Activated T-cell treated with anti-CD3 and anti-CD28 coated beads for 4 hours (primary cell): ENCODE measurements at places on chromosomes 3 and 15.

GRCh38 chr15:27463525-27464088 is 492.6 kb downstream of the GABRG3 start:
- DNase-seq: no peak

GRCh38 chr3:17800232-17800631 is 57.8 kb upstream of the TBC1D5 start:
- no peak for DNase-seq

GRCh38 chr15:29888646-29889045 is 66.4 kb upstream of the TJP1 start:
- no peak for DNase-seq

DNA sequence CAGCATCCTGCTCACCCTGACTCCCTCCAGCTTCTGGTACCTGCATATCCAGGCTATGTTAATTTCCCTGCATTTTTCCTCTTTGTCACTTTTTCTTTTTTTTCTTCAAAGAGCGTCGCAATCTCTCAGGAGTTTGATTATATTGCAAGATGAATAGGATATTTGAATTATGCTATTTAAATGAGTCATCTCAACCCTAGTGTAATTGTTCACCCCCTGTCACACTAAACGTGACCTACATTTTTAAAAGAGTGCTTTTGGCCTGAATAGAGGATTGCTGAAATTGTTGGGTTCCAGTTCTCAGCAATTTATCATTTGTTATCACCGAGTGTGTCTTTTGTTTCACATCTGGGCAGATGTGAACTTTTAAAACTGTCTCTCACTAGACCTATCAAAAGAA is 294.7 kb downstream of the SOX2 start:
- DNase-seq: no peak

DNA sequence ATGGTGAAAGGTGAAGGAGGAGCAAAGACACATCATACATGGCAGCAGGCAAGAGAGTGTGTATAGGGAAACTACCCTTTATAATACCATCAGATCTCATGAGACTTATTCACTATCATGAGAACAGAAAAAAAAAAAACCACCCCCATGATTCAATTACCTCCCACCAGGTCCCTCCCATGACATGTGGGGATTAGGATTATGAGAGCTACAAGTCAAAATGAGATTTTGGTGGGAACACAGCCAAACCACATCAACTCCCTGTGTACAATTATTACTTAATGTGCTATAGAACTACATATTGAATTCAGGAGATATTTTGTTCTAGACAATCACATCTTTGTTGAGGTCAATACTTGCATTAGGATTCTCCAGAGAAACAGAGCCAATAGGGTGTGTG is 313.4 kb downstream of the CNTN6 start:
- DNase-seq: no peak

- no peak for DNase-seq
These were observed 5.4 kb upstream of the SEC11A start for GRCh38 chr15:84721371-84721770.

DNA sequence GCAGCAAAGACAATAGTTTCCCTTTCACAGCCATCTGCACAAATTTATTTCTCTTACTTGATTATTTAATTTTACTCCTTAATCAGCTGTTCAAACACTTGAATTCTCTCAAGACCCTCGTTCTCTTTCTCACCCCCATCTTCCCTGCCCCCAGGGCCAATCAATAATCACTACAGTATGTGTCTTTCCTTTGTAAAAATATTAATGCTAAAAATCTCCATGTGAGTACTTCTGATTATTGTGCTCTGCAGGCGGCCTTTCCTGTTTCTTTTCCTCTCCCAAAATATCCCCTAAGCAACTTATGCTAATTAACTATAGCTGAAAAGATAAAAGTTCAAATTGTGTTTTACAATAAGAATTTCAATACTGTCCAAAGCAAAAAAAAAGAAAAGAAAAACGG is 617.0 kb upstream of the CBLB start:
- no peak for DNase-seq

GRCh38 chr3:109224333-109224732 is 87.8 kb downstream of the C3orf85 start:
- no peak for DNase-seq

- no peak for DNase-seq
These were observed 45.4 kb downstream of the TJP1 start for GRCh38 chr15:29776859-29777258.

DNA sequence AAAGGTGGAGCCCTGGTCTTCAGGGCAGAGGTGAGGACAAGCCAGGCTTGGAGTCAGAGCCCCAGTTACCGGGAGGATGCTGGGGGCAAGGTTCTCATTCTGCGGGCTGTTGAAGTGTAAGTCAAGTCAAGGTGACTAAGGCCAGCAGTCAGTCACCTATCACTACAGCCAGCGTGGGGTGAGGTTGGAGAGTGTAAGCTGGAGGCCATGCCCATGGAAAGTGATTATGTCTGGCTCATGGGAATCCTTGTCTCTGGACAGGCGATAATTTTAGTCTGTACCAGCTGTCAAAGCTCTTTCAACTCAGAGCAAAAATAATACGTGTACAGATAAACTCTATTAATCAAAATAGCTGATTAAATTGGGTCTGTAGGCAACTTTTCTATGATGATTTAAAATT is 143.1 kb downstream of the NR2F2 start:
- DNase-seq: no peak

DNA sequence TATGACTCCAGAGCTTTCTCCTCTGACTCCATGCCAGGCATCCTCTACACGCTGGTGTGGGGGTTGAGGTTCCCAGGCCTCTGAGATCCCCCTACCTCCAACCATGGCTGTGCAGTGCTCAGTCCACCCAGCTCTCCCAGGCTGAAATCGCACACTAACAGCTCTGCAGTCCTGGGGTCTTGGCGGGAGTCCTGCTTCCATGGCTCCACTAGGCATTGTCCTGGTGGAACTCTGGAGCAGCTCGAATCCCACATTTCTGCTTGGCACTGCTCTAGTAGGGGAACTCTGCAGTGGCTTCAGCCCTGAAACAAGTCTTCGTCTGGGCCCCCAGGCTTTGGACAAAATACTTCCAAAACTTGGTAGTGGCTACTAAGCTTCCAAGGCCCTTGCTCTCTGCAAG is 50.7 kb downstream of the ROPN1B start:
- no peak for DNase-seq

DNA sequence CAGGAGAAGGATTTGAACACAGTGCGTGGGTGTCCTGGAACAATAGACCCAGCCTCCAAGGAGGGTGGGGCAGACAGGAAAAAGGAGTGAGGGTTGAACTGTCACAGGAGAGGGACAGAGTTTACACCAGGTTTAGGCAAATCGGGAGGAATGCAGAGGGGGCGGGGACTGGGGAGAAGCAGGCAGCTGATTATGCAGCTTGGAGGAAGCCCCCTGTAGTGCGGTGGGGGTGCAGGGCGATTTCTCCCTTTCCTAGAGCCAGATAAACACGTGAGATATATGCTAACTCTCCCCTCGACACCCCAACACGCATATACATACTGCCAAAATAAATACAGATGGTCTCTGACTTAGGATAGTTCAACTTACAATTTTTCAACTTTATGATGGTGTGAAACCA is 108.6 kb upstream of the PRR20G start:
- DNase-seq: no peak

- no peak for DNase-seq
These were observed 218.1 kb downstream of the NLGN1 start for GRCh38 chr3:173615661-173616060.

- DNase-seq: no peak
These were observed 465.4 kb upstream of the THBS1 start for GRCh38 chr15:39115379-39116057.

DNA sequence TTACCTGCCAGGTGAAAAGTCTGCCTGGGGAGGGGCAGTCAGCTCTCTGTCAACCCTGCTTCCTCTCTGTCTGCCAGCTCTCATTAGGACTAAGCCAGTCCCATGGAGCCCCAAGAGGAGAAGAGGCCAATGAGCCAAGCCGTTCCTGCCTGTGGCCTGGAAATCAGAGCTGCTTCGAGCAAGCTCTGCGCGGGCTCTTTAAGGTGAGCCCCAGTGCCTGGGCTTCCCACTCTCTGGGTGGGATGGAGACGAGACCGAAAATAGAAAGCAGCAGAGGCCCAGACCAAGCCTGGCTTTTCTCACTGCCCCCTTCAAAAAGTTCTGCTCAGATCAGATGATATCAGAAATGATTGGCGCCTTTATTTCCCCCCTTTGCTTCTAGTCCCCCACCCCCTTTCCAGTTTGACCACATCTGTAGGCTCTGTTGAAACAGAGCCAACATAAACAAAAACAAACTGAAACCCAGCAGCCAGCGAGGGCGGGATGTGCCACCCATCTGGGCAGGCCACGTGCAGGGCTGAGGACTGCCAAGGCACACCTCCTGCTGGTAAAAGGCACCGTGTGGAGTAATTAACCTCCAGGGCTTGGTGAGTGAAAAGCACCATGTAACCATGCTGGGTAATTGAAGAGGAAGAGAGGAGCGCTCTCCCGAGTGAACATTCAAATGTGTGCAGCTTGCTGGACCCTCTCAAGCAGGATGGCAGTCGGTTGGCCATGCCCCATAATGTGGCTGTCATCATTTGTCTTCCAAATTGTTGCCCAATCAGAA is 471.0 kb upstream of the PROK2 start:
- DNase-seq: peak; percentile 14

GRCh38 chr3:99868311-99868646 is 50.6 kb downstream of the CMSS1 start:
- DNase-seq: no peak

- DNase-seq: no peak
These were observed 287.7 kb downstream of the RORA start for GRCh38 chr15:60941448-60941847.

DNA sequence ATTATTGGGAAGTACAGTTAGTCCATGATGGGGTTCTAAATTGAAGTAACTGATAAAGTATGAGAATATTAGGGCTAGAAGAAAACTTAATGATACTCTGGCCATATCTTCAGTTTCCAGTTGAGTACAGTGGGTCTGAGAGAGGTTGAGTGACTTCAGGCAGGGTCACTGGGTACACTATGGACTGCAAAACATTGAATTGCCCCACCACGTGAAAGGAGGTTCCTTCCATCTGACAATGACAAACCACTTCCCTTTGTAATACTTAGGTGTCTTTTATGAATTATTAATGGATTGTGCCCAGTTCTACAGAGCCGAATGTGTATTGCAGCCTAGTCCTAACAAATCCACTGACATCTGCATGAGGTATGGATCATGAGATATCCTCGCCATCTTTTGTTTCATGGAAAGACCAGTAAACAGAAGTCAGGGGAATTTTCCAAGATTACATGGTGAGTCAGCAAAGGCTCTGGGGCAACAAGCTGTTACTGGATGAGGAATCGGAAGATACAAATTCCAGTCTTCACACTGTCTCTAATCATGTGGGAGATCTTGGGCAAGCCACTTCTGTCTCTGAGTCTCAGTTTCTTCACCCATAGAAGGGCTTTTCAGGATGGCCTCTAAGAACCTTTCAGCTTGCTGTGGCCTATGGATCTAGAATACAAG is 66.5 kb upstream of the BCL6 start:
- no peak for DNase-seq

GRCh38 chr15:38254051-38254883 is 1.6 kb downstream of the SPRED1 start:
- DNase-seq: no peak

DNA sequence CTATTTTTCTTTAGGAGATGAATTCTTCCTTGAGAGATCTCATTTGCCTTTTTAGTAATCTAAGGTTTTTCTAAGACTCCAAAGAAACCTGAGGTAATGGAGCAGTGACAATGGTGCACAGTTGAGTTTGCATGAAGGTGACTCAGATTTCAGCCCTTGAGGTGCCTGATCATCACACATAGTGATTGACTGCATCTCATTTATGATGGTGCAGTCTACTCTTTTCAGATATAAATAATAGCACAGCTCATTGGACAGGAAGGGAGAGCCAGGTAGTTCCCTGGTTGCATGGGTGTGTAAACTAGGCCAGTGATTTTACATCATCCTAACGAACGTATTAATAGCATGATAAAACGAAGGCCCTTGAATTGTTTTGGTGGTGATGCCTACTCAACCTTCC is 86.1 kb upstream of the SAMMSON start:
- DNase-seq: no peak

DNA sequence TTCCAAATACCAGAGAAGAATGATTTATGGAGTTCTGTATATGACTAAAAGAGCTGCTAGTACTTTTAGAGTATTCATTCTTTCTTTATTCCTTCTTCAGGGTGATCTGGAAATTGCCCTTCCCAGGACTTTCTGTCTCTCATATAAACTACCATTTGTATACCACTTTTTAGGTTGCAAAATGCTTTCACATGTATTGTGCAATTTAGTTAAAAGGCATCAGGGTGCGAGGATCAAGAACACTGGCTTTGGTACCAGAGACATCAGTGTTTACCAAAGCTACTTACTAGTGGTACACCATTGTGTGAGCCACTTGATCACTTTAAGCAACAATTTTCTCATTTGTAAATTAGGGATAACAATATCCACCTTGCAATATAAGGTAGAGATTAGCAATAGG is 251.4 kb downstream of the TIGIT start:
- no peak for DNase-seq

DNA sequence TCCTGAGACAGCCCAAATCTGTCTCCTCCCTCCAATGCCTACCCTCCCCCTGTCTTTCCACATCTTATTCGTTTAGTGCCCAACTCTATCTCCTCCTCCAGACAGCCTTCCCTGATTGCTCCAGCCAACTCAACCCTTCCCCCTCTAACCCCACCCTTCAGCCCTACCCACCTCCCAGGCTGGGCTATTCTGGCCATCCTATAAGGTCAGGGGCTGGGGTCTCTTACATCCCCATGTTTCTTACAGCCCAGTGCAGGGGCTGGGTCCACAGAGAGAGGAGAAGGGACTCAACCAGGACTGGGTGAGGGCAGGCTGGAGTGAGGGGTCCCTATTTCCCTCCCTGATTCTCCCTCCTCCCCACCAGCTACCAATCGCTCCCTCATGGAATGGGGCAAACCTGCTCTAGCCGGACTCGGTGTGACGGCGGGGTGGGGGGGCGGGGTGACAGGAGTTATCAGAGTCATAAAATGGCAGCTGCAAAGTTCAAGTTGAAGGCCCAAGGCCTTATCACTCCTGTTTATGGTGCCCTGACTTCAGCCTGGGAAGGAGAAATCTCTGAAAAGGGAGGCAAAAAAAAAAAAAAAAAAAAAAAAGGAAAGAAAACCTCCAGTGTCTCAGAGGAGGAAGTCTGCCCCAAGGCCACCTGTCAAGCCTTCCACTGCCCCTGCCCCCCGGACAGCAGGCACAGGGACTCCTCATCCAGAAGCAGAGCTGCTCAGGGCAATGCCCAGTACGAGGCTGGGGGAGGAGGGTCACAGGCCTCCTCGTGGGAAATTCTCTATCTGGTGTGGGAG is 2.1 kb downstream of the VIPR1 start:
- DNase-seq: no peak

- no peak for DNase-seq
These were observed 6.5 kb upstream of the DNAJB8 start for GRCh38 chr3:128473180-128473519.

- no peak for DNase-seq
These were observed 203.2 kb downstream of the CGGBP1 start for GRCh38 chr3:87855616-87856015.
